ENCODE measurements at places on chromosomes 4 and X.

GRCh38 chrX:3263681-3264126 is 82.7 kb downstream of the MXRA5 start:
- DNase-seq, result no peak

- no peak for DNase-seq
Observed at GRCh38 chr4:145251391-145251790, 71.0 kb upstream of the OTUD4 start.

GRCh38 chrX:148610328-148610698 is 109.9 kb downstream of the AFF2 start:
- DNase-seq, result no peak

- DNase-seq, result no peak
Observed at GRCh38 chr4:140642674-140643437, 74.1 kb upstream of the UCP1 start.

DNA sequence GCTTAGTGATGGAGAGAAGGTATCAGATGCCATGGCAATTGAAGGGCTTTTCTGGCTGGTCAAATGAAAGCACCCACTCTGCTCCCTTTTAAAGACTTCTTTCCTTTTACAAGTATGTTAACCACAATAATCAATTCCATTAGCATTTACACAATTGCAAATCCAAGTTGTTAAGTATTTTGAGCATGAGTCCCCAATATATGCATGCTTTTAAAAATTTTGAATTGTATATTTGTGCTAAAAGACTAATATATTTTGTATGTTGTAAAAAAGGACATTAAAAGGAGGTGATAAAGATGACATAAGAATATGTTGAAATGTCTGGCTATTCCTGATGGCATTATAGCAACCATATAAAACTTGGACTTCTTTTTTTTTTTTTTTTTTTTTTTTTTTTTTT is 639.9 kb upstream of the CPEB2 start:
- no peak for DNase-seq

GRCh38 chrX:77658886-77659285 is 127.1 kb downstream of the ATRX start:
- DNase-seq, result no peak

GRCh38 chr4:184825141-184825895 is 450 bp downstream of the ACSL1 start:
- peak; percentile 24 for DNase-seq

GRCh38 chr4:40669504-40669903 is 39.8 kb upstream of the RBM47 start:
- DNase-seq, result no peak

- no peak for DNase-seq
Observed at GRCh38 chr4:45241976-45242375, 515.6 kb upstream of the GNPDA2 start.

DNA sequence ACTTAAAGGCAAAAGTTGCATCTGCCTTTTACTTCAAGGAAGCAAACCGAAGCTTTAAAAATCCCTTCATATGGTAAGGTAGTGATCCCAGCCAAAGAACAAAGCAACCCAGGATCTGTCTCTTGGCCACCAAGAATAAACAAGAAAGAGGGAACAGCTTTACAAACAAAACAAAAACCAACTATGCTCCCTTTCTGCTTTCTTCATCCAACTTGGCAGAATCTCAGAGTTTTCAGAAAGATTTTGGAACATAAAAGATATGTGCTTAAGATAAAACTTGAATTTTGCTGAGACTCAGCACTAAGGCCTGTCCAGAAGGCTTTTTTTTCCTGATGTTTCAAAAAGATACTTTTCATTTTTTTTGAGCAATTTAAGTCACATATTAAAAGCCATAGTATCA is 94.0 kb downstream of the COL4A6 start:
- no peak for DNase-seq

GRCh38 chr4:61231421-61231820 is 31.3 kb downstream of the ADGRL3 start:
- no peak for DNase-seq
